ENCODE measurements at places on chromosomes 12 and 14. TPM values are rescaled to one million over a fixed set of nuclear protein-coding genes. Genes with fewer than 3 reads are reported as not detected.

DNA sequence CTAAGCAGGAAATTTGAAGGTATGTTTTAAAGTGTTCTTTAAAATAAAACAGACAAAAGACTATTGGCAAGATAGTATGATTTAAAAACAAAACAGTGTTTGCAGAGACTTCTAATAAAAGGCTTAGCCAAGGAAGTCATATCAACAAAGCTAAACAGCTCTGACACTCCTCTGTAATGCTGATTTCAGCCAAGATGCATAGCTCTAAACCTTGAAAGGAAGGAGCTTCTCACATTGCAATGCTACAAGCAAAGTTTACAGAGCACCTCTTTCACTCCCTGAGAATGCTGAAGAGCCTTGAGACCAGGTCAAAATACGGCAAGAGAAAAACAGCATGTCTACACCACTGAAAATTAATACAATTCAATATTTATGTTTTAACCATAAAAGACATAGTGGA is 51.8 kb downstream of the PARP11 start:
- DNase-seq = no peak

DNA sequence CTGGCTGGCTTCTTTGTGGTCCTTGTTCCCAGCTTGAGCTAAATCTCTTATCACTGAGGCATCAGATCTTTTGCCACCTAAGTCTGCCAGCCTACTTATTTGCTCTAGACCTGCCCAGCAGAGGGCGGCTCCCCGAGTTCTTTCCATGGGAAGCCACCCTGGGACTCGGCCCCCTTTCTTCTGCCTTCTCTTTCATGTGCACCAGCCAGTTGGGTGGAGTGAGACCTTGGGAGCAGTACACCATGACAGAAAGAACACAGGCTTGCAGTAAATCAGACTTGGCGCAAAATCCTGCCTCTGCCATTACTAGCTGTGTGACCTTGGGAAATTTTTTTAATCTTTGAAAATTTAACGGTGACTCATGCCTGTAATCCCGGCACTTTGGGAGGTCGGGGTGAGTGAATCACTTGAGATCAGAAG is 7.4 kb downstream of the SMAGP start:
- no peak for DNase-seq

Gene RPL10L
- total RNA-seq = not detected

GRCh38 chr14:68376067-68376779 is 416.6 kb downstream of the ZFP36L1 start:
- DNase-seq = no peak

- DNase-seq = no peak
Measured at GRCh38 chr12:75823475-75823874, 208.1 kb downstream of the PHLDA1 start.

- DNase-seq = no peak
Measured at GRCh38 chr12:28086521-28087155, 103.6 kb upstream of the CCDC91 start.

DNA sequence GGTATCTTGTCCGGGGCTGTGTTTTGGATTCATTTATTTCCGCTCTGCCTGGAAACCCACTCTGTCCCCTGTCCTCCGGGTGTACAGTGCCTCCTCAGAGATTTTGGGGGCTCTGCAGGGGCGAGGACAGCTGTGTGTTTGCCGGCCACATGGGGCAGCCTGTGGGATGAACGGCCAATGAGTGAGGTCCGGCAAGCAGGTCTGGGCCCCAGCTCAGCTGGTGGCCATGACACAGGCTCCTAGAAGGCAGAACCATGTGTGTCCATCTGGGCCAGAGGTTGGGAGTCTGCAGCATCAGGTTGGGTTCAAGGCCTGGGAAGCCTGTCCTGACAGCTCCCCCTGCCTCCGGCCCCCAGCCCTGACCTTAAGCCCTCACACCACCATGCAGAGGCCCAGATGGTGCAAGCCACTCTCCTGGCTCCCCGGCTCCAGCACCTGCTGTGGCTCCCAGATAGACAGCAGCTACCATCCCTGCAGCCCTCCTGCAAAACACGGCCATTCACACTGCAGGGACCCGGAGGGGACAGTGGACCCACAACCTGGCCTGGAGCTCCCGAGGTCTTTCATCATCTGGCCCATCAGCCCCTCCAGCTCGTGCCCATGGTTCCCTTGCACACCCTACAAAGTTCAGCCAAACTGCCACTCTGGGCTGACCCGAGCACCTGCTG is 220.1 kb upstream of the C14orf180 start:
- DNase-seq = peak; percentile 50

Gene ORMDL2
- 17.3 TPM for total RNA-seq

Gene MYL2
- total RNA-seq = 17,347 TPM

- DNase-seq = no peak
Measured at GRCh38 chr12:131015581-131016337, 62.1 kb downstream of the ADGRD1 start.

DNA sequence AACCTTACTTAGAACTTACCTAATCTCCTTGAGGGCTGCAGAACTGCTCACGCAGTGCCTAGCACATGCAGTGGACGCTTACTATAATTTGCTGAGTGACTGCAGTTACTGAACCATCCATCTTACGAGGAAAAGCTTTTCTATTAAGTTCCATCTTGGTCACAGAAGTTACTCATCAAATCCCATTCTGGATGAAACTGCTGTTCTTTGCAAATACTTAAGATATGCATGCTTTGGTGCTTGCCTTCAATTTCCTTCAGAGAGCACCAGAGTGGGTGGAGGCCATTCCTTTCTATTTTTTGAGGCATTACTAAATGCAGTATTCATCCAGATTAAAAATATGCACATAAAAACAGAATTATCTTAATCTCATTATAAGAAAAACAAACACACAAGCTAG is 17.7 kb upstream of the PELI2 start:
- DNase-seq = no peak

Gene TAS2R19
- total RNA-seq = 0.49 TPM

- DNase-seq = no peak
Measured at GRCh38 chr14:100293497-100294212, 12.6 kb downstream of the SLC25A29 start.

DNA sequence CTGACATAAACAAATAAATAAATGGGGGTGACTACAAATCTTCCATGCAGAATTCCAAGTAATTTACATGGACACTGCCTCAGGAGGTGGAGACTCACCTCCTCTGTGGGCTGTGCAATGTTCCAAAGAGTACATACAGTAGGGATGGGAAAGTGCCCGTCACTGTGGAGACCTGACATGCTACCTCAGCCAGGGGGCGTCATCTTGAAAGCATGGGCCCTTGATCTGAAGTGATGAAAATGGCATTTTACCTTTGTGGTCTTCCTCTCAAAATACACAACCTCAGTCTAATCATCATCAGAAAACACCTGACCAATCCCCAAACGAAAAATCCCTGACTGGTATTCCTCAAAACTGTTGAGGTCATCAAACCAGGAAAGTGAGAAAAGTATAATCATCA is 48.4 kb downstream of the ANAPC7 start:
- no peak for DNase-seq

Gene FOS
- total RNA-seq = 9.5 TPM

- no peak for DNase-seq
Measured at GRCh38 chr14:67167420-67168109, 21.7 kb upstream of the GARIN2 start.

GRCh38 chr14:101033006-101033405 is 129.5 kb upstream of the RTL1 start:
- DNase-seq = no peak

- DNase-seq = no peak
Measured at GRCh38 chr12:109997393-109997792, 1.2 kb upstream of the GIT2 start.

DNA sequence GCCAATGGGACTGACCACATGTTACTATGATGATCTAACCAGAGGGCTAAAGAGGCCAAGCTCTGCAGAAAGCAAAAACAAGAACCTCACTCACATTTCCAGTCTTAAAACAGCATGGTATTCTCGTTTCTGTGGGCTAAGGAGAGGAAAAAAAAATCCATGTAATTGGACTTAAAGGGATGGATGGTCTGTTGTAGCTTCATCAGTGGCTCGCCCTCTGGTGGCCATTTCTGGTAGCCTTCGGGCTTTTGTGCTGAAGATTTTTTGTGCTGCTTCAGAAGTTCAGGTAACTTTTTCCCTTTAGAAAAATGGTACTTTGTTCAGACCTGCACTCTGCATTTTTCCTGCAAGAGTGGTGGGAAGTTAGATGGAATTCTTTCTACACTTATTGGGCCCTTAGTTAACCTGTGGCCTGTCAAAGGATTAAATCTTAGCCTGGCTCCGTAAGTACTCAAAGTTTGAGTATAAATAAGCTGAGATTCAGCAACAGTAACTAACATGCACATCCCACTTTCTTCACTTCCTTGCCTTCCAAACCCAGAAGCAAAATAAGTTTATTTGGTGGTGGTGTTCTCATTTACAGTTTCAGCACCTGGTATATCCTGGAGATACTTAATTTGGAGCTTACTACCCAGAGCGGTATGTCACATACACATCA is 22.3 kb downstream of the DCAF4 start:
- no peak for DNase-seq

DNA sequence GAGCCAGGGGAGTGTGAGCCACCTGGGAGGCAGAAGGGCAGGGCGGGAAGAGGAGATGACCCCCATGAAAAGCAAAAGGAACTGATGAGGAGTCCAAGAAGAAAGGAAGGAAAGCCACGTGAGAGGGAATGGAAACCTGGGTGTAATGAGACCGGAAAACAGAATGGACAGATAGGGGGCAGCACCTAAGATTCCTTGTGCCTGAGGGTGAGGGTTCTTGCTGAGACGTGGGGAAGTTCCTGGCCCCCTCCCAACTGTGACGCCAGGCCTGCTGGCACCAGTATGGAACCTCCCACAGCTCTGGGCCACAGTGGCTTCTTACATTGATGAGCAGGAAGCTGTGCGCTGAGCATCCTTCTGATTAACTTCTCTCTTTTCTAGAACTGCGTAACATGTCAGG is 30.8 kb downstream of the TTC7B start:
- no peak for DNase-seq

Gene SLC10A1
- total RNA-seq = not detected

Gene CCDC177
- not detected for total RNA-seq

GRCh38 chr12:39144613-39145061 is 239.2 kb upstream of the CPNE8 start:
- no peak for DNase-seq

Gene IL23A
- not detected for total RNA-seq

Gene DLK1
- total RNA-seq = 52.3 TPM

- no peak for DNase-seq
Measured at GRCh38 chr12:65464930-65465329, 186.4 kb downstream of the MSRB3 start.

GRCh38 chr12:42666671-42667243 is 77.2 kb upstream of the PRICKLE1 start:
- DNase-seq = no peak

Gene MRPS35
- total RNA-seq = 56.7 TPM

DNA sequence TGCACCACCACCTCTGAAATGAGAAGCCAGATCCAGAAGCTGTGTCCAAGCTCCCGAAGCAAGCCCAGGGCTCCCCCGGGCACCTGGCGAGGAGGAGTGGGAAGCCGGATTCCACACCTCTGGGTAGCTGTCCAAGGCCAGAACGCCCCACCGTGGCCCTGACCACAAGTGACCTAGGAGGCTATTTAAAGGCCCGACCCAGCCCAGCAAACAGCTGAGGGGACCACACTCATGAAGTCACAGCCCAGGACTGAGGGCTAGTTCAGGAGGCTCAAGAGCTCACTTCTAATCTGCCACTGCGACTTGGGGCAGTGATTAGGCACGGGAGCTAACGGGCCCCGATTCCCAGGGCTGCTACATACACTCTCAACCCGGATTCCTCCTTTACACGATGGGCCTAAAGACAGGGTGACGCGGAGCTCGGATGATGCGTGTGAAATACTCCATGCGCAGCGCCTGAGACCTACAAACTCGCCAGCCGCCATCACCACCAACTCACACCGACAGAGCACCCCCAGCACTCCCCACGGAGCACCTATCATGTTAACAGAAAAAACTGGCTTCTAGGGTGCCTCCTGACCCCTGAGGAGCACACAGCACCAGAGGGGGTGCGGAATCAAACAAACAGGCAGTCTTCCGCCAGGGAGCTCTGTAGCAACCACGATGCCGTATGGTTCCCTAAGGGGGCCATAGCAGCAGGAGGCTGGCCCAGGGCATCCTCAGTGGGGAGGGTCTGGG is 84.0 kb upstream of the GPR68 start:
- no peak for DNase-seq

Gene CTSG
- 2.6 TPM for total RNA-seq

Gene ANO2
- total RNA-seq = 19.5 TPM

Gene OTX2
- total RNA-seq = not detected

Gene MGP
- total RNA-seq = 369 TPM

Gene OSBPL8
- 33.1 TPM for total RNA-seq

- no peak for DNase-seq
Measured at GRCh38 chr12:113645603-113646002, 173.9 kb upstream of the LHX5 start.

Gene ISM2
- not detected for total RNA-seq

Gene TTC6
- total RNA-seq = not detected

Gene PTPRQ
- total RNA-seq = 0.70 TPM

GRCh38 chr14:89303456-89304435 is 113.3 kb downstream of the FOXN3 start:
- DNase-seq = no peak

DNA sequence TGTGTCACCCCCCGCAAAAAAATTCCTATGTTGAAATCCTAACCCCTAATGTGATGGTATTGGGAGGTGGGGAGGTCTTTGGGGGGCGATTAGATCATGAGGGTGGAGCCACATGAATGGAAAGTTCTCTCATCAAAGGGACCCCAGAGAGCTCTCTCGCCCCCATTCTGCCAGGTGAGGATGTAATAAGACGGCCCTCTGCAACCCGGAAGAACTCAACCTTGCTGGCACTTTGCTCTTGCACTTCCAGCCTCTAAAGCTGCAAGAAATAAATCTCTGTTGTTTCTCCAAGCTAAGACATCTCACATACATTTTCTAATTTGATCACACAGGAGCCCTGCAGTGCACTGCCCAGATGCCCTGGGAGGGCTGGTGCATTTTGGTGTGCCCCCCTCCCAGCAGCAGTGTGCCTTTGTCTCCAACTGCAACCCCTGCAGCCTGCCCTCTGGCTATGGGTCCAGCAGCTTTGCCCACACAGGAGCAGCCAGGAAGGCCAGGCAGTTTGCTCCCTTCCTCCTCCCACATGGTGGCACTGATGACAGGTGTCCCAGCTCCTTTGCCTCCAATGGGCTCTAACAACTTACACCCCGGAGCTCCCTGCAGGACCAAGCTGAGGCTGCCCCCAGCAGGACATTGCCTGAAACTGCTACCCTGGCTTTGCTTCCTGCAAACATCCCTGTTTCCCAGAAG is 59.3 kb downstream of the C14orf132 start:
- DNase-seq = no peak

GRCh38 chr14:92597906-92598905 is 84.6 kb downstream of the RIN3 start:
- DNase-seq = no peak

Gene GLT8D2
- total RNA-seq = 8.8 TPM

DNA sequence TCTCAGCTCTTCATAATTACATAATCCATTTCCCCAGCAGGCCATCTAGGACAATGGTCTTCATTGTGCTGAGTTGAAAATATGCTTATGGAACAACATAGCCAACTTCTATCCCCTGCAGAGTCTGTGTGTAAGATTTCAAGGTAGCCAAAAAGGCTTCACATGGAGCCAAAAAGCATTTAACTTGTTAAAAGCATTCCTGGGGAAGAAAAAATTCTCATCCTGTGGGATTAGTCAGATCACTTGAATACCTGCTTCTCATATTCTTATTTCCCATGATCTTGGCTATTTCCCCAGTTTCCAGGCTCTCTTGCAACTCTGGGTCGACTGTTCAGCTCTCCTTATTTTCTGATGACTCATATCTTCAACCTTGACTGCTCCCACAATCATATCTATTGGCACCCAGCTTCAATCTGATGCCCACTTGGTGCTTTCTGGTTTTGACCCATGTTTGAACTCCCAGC is 178.9 kb downstream of the KLHL28 start:
- DNase-seq = no peak

- no peak for DNase-seq
Measured at GRCh38 chr12:108361606-108362005, 22.5 kb upstream of the CMKLR1 start.
